Inflammatory macrophage treated with lipopolysaccharide for 4 hours (primary cell): ENCODE measurements at places on chromosomes 2 and 18.

GRCh38 chr2:19688059-19688458 is 213.7 kb downstream of the TTC32 start:
- no peak for DNase-seq

GRCh38 chr2:168345601-168346000 is 98.2 kb upstream of the STK39 start:
- peak; percentile 31 for DNase-seq

DNA sequence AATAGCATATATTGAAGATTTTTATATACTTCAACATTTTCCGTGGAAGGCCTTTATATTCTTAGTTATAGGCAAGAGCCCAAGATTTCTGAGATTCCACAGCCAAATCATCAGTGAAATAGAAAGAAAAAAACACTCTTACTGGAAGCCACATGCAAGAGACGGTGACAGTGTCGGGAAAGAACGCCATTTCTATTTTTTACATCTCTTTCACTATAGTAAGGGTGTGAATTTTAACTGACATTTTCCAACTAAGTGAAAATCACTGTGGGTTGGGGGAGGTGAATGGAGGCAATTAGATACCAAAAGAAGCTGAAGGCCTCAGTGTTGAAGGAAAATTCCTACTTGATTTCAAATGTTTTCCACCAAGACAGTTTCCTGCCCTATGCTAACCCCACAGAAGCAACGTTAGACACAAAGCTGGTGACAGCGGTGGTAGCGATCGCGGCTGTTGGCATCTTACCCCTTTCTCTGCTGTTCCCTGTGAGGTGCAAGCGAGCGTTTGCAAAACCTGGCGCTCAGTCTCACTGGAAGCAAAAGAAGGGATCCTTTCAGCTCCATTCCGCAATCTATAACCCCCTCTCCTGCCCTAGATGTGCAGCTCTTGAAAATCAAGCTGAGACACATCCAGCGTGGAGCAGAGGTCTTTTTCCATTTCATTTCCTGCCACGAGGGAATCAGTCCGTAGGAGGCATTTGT is 20.0 kb downstream of the ID2 start:
- DNase-seq: no peak

GRCh38 chr18:62991959-62992358 is 276.6 kb downstream of the PHLPP1 start:
- DNase-seq: no peak

GRCh38 chr18:50038448-50038847 is 156.5 kb downstream of the MYO5B start:
- no peak for DNase-seq

- DNase-seq: no peak
These were observed 101.9 kb downstream of the CTIF start for GRCh38 chr18:48640566-48641270.

GRCh38 chr2:7089898-7090510 is 172.8 kb downstream of the RNF144A start:
- DNase-seq: no peak

DNA sequence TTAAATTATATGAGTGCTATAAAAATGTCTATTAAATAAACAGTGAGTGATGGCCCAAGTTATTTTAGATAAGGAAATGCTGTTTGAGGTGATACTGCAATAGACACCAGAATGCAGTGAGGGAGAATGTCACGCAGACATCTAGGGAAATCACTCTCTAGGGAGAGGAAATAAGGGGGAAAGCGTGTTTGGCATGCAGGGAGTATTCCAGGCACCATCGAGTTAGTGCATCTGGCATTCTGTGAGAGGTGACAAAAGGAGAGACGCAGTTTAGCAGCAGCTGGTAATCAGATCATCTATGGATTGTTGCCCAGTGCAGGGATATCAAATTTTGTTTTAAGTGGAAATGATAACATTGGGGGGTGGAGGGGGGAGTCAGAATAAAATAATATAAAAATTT is 175.4 kb upstream of the NETO1 start:
- DNase-seq: no peak

GRCh38 chr18:58005885-58006523 is 38.0 kb upstream of the NEDD4L start:
- no peak for DNase-seq

- no peak for DNase-seq
These were observed 47.3 kb upstream of the MRPL33 start for GRCh38 chr2:27724191-27724590.

DNA sequence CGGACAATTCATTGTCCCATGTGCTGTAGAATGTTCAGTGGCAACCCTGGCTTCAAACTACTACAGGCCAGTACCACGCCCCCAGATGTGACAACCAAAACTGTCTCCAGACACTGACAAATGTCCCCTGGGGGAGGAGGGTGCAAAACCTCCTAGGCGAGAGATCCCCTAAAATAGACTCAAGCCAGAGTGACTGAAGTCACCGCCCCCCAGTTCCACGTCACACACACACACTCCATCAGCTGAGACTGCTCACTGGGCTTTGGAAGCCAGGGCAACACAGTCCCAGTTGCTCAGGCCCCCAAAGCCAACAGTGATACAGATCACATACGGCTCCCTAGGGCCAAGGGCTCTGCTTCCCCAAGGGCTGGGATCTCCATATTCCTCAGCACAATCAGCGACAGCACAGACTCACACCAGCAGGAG is 19.1 kb downstream of the HDAC4 start:
- peak; percentile 63 for DNase-seq

- DNase-seq: no peak
These were observed 43.7 kb upstream of the SNED1 start for GRCh38 chr2:240954436-240955305.

DNA sequence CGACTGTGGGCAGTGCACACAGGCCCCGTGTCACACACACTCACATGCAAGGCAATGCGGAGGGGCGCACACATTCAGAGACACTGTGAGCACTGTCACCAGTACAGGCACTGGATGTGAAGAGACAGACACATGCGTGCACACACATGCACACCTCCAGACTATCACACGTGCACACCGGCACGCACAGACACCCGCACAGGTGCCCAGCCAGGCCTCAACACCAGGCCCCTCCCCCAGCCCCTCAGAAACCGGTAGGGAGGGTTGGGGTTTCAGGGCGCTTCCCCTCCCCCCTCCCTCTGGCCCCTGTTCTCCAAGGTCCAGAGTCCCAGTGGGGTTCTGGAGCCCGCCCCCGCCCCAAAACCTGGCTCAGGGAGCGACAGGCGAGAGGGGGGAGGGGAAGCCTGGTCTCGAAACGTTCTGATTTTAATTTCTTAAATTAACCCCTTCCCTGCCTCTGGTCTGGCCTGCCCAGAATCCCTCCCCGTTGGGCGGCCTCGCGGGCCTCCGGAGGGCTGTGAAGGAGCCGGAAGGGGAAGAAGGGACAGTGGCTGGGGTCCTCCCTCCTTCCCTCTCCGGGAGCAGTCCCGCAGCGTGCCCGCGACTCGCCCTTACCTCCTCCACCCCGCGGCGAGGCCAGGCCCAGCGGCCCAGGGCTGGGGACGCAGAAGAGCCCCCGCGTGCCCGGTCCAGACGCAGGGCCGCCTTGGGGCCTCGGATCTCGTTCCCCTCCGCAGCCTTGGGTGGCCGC is 558 bp downstream of the FBXO41 start:
- no peak for DNase-seq

DNA sequence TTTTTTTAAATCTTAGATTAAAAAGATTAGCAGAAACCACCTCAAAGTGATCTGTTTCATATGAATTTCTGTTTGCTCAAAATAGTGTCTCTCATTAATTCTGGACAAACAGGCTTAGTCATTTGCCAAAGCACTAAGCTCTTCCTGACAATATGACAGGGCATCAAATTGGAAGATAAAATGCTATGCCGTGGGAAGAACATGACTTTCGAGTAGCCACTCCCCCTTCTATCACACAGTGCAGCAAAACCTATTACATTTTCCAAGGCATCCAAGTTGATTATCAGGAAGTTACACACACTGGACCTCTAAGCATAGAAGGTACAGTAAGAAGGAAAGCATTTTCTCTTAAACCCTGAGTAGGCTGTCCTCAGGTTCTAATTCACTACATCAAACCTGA is 89.5 kb downstream of the STK39 start:
- DNase-seq: no peak

- DNase-seq: peak; percentile 3
These were observed 146.7 kb downstream of the MYO3B start for GRCh38 chr2:170324640-170325046.

DNA sequence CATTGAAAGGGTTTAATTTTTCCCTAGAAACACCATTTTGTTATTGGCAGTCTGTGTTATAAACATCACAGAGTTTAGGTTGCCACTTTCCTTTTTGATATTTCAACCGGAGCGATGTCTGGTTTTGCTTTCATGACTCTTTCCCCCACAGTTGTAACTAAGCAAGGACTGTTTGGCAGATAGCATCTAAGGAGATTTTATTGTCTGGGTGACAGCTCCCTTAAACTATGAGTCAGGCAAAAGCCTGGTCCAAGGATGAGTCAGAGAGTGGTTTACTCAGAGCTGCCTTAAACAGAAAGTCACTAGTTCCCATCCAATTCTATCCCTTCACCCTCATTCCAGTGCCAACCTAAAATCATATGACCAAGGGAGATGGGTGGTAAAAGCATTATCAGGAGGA is 341.6 kb upstream of the VWC2L start:
- DNase-seq: no peak

DNA sequence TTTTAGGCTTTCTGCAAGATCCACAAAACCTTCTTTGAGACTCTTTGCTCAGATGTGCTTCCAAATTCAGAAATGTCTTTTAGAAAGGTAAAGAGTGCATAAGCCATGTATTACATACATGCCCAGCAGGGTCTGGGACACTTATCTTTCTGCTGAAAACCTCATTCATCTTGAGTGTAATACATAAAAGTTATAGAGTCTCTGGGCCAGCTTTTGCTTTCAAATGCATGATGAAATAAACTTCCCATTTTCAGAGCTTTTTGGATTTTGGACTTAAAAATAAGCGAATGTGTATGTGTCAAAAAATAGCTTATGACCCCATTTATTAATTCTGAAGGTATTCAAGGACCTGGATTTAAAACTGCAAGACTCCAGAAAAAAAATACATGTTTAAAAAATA is 8.0 kb downstream of the CYRIA start:
- peak; percentile 77 for DNase-seq

GRCh38 chr18:57364460-57364859 is 12.1 kb downstream of the ST8SIA3 start:
- DNase-seq: no peak

DNA sequence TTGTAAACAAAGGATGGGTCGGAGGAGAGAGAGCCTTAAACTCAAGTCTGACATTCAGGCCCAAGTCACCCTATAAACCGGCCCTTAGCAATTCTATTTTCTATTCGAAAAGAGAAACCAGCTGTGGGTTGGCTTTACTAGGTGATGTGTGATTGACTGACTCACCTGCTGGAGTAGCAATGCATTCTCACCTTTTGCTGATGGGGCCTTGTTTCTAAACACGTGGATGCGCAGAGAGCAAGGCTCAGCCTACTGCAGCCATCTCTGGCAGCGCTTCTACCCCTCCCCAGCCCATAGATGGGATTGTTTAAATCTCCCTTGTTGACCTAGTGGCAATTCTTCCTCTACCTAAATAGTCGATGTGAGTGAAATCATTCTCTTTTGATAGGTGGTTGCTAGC is 138.5 kb downstream of the MEIS1 start:
- no peak for DNase-seq

DNA sequence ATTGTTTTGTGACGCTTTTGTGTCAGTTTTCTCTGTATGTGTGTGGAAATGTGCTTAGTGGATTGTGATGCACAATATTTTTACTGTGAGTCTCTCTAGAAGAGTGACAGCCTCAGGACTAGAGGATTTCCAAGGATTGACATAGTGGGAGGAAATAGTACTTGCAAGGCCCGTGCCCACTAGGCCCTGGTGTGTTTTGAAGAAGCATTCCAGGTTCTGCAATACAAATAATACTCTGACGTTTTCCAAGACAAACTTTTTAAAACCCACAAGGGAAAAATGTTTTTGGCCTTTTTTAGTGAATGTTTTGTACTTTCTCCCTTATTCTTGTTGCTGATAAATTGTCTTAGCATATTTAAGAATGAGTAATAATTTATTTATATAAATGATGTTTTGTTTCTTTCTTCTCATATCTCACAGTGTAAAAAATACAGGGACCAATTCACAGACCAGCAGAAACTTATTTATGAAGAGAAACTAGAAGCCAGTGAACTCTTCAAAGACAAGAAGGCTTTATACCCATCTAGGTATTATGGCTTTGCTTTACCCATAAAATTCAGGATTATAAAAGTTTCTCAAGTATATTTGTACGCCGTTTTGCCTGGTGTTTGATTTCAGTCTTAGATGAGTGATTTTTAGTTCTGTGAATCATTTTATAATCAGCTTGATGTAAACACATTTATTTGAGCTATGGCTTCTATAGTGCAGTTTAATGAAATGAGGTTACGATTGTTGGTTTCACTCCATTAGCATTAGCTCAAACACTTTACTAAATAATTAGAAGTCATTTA is 165.6 kb downstream of the MYO1B start:
- DNase-seq: no peak

- DNase-seq: no peak
These were observed 287.9 kb downstream of the ETAA1 start for GRCh38 chr2:67684991-67685390.

- DNase-seq: peak; percentile 68
These were observed 59.0 kb upstream of the LDLRAD4 start for GRCh38 chr18:13159579-13159978.

DNA sequence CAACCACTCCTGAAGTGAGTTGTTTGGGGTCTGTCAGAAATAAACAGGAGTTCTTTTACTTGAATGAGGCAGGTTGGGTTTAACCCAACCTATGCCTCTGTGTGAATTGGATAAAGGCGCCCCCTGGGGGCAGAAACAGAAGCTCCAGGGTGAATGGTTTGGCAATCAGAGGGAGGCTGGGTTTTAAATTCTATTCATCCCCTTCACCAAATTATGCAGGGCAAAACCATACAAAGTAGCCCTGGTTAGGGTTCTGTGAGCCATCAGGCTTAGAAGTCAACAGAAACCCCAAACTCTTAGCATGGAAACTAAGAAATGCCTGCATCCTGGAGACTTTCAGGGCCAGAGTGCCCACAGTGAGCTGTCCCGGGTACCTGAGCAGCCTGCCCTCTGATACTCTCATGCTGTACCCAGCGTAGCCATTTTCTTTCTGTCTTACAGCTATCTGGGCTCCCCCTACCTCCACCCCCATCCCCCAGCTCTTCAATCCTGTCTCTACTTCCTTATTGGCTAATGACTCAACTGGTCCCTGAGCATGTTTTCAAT is 241.5 kb downstream of the ICOS start:
- peak; percentile 31 for DNase-seq
